Stimulated activated CD4-positive, alpha-beta T cell treated with anti-CD3 and anti-CD28 coated beads, Interleukin-12 subunit alpha, Interleukin-12 subunit beta, amount 100 ng/mL, for 24 hours (primary cell): ENCODE measurements at places on chromosomes 12 and 14.

GRCh38 chr12:68001486-68002466, 12.5 kb downstream of the IFNG-AS1 start:
- DNase-seq = no peak

DNA sequence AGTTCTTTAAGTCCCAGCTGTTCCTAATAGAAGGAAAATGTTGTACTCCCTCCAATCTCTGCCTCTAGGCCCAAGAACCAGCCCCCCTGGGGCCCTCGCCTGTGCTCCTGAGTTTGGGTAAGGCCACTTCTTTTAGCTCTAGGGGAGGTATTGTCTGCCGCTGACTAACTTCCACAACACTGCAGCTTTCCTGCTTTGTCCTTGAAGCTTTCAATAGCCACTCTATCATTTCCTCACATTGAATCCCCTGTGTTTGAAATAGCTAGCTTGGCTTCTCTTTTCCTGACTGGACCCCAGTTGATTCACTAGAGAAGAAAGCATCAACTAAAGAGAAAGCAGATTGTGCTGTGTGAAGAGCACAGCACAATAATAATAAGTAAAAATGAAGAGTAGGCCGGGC, 28.8 kb downstream of the KRT80 start:
- no peak for DNase-seq

- no peak for DNase-seq
These were observed 133.2 kb downstream of the SCARB1 start for GRCh38 chr12:124730455-124730932.

DNA sequence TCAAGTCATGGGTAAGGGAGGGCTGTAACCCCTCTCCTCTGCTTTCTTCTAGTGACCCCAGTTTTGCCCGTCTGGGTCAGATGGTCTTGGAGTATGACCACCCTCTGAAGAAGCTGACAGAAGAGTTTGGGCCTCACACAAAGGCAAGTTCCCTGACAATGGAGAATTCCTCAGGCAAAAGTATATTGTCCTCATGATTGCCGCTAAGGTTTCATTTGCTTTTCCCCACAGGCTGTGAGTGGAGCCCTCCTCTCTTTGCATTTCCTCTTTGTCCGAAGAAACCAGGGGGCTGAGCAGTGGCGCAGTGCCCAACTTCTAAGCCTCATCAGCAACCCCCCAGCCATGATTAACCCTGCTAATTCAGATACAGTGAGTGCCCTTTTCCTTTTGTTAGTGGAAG, 12.1 kb downstream of the NCKAP1L start:
- no peak for DNase-seq

DNA sequence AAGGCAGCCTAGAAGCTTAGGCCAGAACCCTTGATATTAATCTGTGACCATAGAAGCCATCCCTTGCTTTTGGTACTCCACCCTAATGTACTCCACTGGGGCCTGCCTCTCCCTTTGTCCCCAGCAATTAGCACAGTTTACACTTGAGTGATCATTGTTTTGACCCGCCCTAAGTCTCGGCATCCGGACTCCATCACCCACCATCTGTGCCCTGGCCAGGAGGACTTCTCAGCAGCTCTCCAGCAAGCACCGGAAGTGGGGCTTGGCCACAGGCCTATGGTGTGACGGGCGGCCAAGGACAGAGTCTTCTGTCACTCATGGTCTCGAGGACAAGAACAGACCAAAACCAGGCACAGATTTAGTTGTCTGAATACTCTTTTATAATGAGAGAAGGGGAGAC, 126.5 kb upstream of the NTF3 start:
- DNase-seq = no peak

DNA sequence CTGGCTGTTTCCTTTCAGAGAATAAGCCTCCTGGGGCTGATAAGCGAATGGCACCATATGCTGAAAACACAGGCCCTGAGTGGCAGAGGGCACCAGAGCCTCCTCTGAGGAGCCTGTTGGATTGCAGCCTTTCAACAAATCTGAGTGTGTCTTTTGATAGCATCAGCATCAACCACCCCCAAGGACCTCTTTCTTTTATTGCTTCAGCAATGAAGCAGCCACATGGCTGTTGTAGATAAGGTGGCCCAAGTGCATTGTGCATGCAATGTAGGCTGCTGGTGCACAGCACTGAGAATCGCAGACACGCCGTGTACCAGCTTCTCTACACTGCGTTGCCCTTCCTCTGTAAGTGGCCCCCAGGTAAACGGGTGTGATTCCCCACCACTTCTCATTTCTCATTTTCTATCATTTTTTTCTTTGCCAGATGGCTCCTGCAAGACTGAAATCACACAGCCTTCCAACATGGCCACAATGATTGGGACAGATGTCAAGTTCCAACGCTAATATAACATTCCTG, 191.7 kb downstream of the DAD1 start:
- no peak for DNase-seq

DNA sequence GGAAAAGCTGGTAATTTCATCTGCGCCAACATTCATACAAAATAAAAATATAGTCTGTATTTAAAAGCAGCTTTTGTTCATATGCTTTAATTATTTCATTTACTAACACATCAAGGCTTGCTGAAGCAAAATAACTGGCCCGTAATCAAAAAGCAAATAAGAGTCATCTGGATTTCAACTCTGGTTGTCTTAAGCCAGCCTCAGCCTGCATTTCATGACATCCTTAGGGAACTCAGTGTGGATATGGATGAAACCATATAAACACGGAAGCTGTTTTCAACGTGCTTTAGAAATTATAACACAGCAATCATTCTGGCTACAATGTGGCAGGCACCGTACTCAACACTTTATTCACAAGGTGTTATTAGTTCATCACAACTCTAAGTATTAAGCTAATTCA, 852 bp downstream of the COX16 start:
- DNase-seq = no peak

DNA sequence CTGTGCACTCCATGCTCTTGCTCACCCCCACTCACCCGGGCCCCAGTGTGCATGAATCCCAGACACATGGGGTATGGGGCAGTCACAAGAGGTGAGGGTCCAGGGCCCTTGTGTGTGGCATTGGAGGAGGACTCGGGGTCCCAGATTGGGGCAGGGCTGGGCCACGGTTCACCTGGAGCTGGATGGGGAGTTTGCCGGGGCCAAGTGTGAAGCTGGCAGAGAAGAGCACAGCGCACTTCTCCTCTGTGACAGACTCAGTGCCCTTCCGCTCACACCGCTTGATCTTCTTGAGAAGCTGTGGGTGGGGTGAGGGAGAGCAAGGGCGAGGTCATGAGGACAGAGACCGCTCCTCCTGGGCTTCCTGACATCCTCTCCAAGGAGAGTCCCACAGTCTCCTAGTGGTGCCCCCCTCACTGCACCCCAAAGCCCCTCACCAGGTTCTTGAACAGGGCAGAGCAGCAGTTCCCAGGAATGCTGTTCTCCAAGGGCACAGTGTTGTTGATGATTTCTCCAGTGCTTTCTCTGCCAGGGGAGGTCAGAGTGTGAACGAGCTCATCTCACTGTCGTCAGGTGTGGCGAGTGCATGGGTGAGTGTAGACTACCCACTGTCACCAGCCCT, 6.8 kb downstream of the STAT6 start:
- DNase-seq = no peak

GRCh38 chr12:15052691-15053090, 79.8 kb downstream of the PDE6H start:
- DNase-seq = no peak

GRCh38 chr14:100392356-100392755, 69.2 kb downstream of the SLC25A47 start:
- no peak for DNase-seq

- no peak for DNase-seq
These were observed 67.3 kb upstream of the TSPAN11 start for GRCh38 chr12:30859226-30859625.

DNA sequence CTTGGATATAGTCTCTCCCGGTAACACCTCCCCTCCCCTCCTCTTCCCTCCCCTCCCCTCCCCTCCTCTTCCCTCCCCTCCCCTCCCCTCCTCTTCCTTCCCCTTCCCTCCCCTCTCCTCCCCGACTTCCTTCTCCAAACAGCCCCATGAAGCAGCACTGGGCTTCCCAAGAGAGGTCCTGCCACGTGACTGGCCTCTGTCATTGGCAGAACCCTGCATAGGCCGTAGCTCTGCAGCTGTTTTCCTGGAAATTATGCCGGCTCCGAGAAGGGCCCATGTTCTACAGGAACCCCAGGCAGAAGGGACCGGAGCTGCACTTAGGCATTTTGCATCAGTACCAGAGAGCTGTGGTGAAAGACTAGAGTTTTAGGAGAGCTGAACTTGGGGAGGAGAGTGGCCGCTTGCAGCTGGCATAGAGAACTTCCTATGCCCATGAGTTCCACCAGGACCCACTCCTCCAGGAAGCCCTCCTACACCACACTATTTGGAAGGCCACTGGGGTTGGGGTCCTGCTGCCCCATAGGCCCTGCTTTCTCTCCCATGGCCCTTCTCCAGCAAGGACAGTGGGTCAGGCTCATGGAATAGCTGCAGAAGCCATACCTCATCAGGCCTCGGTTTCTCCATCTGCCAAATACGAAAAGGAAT, 5.1 kb upstream of the TNFAIP2 start:
- DNase-seq = no peak

GRCh38 chr12:101204602-101205304, 5.3 kb downstream of the SLC5A8 start:
- DNase-seq = no peak

DNA sequence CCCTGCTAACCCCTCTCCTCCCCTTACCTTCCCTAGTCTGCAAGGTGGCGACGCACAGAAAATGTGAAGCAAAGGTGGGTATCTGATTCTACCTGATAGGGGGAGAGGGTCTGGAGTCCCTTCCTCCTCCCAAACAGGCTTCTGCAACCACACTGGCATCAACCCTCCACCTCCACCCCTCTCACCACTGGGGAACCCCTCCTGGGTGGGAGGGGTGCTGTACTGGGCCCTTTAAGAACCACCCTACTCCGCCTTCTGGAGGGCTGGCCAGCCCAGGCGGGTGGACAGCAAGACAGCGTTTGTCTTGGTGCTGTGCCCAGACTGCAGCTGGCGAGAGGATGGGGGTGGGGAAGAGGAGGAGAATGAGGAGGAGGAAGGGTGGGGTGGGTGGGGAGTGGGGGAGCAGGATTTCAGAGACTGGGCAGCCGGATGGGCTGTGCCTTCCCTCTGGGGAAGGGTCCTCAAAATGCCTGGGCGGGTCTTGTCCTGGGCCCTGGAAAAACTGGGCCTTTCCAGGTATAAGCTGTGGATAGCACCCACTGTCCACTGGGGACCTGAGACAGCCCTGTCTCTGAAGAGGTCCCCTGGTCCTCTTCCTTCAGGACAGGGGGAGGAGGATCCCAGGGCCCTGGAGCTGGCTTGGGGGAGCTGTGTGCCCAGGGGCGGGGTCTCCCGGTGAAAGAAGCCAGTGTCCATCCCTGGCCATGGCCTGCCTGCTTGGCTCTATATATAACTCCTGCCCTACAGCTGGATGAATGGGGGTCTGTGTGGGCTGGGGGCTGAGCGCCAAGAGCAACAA, 2.8 kb downstream of the TNS2 start:
- DNase-seq = no peak

DNA sequence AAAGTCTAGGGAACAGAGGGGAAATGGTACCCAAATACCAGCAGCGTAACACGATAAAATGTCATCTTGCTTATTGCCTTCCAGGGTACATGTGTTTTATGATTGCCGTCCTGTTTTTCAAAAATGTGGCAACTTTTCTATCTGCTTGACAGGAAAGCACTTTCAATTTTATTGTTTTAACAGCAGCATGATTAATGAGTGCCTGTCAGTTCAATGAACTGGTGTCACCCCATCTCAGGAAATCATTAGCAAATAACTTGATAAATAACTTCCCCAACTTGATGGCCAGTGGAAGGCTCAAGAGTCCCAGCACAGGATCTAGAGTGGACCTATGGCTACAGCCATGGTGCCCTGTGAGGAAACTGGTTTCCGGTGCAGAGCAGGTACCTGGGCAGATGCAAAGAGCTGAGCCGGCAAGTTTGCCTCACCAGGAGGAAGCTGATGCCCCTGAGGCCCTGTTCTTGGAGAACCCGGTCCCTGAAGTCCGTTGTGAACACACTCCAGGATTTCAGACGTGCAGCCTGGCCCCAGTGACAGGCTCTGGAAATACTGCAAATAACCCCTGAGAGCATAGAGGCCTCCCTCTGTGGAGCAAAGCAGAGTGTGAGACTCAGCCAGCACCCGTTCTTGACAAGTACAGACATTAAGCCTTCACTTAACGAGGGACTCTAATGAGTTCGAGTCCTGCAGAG, 173.5 kb upstream of the SFSWAP start:
- DNase-seq = no peak
